ENCODE measurements at places on chromosomes 13 and 19. TPM values are rescaled to one million over a fixed set of nuclear protein-coding genes. Genes with fewer than 3 reads are reported as not detected.

Gene SMIM24
- polyA plus RNA-seq, result not detected

Gene KLK4
- polyA plus RNA-seq, result 0.42 TPM

Gene SIGLEC5
- not detected for polyA plus RNA-seq

Gene ZNF763
- polyA plus RNA-seq, result 7.2 TPM

Gene ZNF541
- 11.6 TPM for polyA plus RNA-seq

Gene CYP2A6
- 1.7 TPM for polyA plus RNA-seq

Gene LYPD3
- 0.48 TPM for polyA plus RNA-seq

Gene TEX26
- 0.32 TPM for polyA plus RNA-seq

Gene SYT5
- polyA plus RNA-seq, result 52.0 TPM

Gene CLEC17A
- 0.16 TPM for polyA plus RNA-seq

Gene DCT
- polyA plus RNA-seq, result 0.80 TPM

Gene NAT14
- 108 TPM for polyA plus RNA-seq

Gene FCER2
- polyA plus RNA-seq, result 0.54 TPM

Gene CDX2
- not detected for polyA plus RNA-seq

Gene CASP14
- polyA plus RNA-seq, result not detected

Gene MTUS2
- 0.07 TPM for polyA plus RNA-seq

Gene KLHL1
- 0.08 TPM for polyA plus RNA-seq
